ENCODE measurements at places on chromosomes 1 and 21.

- no peak for DNase-seq
These were observed 333.6 kb downstream of the DUSP10 start for GRCh38 chr1:221408117-221408803.

DNA sequence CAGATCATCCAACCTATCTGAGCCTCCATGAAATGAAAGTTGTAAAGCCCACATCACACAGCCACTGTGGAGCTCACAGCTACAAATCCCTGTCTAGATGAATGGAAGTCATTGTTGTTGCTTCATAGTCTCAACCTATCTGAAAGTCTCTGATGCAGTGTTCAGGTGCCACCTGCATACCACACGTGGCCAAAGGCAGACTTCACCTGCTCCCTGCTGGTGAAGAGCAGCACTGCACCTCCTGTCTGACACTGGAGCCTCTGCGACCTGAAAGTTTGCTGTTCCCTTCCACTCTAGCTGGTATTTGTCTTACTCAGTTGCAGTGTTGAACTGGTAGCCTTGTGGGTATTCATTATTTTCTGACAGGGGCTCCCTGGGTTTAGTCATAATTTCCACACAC, 18.4 kb downstream of the LORICRIN start:
- no peak for DNase-seq

GRCh38 chr1:165595246-165595938, 35.6 kb upstream of the MGST3 start:
- no peak for DNase-seq

DNA sequence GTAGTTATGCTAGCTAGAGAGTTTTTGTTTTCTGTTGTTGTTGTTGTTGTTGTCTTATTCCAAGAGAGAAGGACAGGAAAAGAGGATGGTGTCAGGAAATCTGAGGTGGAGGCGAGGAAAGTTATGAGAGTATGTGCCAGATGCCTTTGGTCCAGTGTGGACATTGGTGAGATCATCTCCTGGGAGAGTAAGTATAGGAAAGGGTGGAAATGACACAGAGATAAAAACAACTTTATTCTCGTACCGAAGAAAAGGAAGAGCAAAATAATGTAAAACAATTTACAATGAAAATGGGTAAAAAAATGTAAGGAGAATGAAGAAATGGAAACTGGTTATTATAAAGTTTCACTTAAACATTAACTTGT, 97.4 kb upstream of the ADGRL2 start:
- no peak for DNase-seq

GRCh38 chr1:21517660-21518480, 8.6 kb downstream of the ALPL start:
- DNase-seq, result no peak

GRCh38 chr1:62386351-62387121, 50.3 kb upstream of the USP1 start:
- DNase-seq, result no peak

- DNase-seq, result no peak
These were observed 775 bp upstream of the EFCAB14 start for GRCh38 chr1:46719689-46720088.

DNA sequence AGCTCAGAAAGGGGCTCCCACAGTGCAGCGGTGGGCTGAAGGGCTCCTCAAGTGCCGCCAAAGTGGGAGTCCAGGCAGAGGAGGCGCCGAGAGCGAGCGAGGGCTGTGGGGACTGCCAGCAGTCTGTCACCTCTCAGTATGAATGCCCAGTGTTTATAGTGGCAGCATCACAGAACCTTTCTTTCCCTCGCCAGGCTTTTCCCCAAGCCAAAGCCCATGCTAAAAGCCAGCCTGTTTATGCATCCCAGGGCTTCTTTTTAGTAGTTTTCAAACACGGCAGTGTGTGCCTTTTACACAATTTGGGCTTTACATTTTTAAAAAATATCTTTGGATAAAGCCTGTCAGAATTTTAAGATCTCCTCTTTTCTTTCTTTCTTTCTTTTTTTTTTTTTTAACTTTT, 70.6 kb downstream of the CENPF start:
- no peak for DNase-seq

DNA sequence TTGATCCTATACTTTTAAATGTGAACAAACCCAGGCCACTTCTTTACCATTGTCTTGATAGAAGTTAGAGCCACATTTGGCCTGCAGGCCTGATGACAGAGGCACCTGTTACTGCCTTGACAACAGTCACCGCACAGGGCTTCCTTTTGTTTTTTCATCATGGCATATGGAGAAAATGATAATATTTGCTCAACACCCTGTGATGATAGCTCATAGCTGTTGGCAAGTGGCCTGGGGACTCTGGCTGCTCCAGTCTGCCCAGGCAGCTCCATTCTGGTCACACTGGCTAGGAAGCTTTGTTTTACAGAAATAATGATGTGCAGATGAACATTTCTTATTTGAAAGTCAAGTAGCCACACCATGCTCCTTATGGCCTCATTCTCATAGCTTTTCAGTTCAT, 89.6 kb upstream of the GPR88 start:
- DNase-seq, result no peak

GRCh38 chr1:41662061-41662764, 177.7 kb upstream of the EDN2 start:
- DNase-seq, result peak; percentile 70

DNA sequence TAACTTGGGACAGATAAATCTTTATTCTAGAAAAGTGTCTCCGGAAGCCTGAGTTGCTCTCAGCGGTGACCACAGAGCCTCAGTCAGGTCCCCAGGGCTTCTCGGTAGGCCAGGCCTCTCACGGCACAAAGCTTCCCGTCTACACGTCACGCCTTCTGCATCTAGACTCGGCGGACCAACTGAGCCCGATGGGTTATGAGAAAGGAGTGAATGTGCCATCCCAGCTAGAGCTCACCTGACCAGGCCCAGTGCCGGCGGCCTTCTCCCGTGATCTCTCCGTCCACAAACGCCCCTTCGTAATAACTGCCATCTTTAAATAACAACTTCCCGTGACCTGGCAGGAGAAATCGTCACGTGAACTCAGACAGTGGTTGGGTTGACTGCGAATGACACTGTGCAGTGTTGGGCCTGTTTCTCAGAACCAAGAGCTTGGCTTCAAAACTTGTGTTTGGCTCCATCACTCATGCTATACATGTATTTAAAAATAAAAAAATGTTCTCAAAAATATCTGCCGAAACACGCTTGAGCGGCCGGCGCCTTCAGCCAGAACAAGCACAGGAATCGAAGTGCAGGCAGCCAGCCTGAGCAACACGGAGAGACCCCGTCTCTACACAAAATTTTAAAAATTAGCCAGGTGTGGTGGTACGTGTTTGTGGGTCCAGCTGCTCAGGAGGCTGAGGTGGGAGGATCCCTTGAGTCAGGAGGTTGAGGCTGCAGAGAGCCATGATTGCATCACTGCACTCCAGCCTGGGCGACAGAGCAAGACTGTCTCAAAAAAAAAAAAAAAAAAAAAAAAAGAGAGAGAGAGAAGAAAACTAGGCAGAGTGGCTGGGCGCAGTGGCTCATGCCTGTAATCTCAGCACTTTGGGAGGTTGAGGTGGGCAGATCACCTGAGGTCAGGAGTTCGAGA, 3.1 kb downstream of the MORN1 start:
- no peak for DNase-seq

GRCh38 chr1:228285661-228286504, 78.0 kb downstream of the OBSCN start:
- no peak for DNase-seq

GRCh38 chr21:35329940-35330660, 281.0 kb upstream of the RUNX1 start:
- no peak for DNase-seq

- DNase-seq, result no peak
These were observed at the start of gene LMX1A for GRCh38 chr1:165355977-165356811. TSS of gene LMX1A (minus strand) at chr1:165356715. CDS start at chr1:165355559, 1,156 bp downstream.

DNA sequence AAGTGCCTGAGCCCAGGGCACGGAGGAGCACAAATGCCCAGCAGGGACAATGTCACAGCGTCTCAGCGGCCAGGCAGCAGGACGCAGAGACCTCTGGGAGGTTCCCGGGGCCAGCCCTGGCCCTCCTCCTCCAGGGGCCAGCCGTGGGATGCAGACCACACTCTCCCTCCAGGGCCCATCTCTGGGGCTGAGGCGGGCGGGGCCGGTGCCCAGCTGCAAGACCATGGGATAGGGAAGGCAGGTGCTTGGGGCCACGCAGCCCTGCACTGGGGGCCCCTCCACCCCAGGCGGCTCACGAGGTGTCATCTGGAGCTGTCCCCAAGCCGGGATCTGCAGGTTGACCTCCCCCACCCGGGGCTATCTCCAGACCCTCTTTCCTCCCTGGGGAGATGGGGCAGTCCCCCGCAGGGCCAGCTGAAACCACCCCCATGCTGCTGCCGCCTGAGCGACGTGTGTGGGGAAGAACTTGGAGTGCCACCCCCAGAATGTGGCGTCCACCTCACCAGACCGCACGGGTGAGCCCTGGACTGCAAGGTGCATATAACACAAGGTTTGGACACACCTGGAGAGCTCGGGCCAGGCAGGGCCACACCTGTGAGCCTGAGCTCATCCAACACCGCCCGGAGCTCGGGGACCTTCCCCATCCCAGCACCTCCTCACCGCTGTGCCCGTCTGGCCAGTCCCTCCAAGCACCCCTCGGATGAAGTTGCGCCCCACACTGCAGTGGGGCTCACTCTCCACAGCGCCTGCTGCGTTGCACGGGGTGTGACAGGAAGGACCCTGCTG, 4.1 kb upstream of the TTLL10 start:
- no peak for DNase-seq

All from activated gamma-delta T cell treated with anti-CD3 and anti-CD28 coated beads, Interleukin-2, amount 50 U/mL, for 16 hours (primary cell).